ENCODE measurements at places on chromosomes 5 and 9.
A peak's percentile ranks its signal among the peaks of the same experiment; 100 is the strongest.

- DNase-seq: no peak
- H3K27me3 ChIP-seq: no peaks in the 10 kb centered on the region
- H3K4me3 ChIP-seq: no peak overlapping the region
- no peaks in the 10 kb centered on the region for H3K36me3 ChIP-seq
Observed at GRCh38 chr9:136133191-136133958, 14.7 kb upstream of the TMEM250 start.

DNA sequence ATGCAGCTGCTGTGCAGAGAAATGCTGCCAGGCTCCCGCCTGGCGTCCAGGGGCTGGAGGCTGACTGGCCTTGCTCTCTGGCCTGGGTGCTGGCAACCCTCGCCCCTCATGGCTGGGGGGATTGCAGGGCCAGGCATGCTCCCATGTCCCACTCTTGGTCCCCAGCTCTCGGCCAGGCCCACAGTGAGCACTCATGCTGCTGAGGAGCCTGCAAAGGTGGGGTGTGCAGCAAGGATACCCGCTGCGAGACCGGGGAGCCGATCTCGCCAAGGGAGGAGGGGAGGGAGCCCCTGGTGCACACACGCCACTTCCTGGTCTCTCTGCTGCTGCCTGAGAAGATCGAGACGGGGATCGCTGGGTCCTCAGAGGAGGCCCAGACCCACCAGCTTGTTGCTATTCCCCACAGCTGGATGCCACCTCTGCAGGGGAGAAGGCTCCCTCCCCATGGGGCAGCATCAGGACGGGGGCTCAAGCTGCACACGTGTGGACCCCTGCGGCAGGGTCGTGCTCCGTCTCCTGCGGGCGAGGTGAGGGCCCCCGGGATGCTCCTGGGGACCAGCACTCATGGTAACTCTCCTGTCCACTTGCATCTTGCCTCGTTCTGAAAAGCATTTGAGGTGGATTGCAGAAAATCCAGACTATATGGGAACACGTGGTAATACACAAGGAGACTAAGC is 14.3 kb upstream of the CACFD1 start:
- no peak overlapping the region for H3K4me3 ChIP-seq
- no peaks in the 10 kb centered on the region for H3K27me3 ChIP-seq
- H3K27ac ChIP-seq: no peak overlapping the region

- no peaks in the 10 kb centered on the region for H3K4me1 ChIP-seq
- no peaks in the 10 kb centered on the region for H3K36me3 ChIP-seq
- no peak overlapping the region for H3K27ac ChIP-seq
Observed at GRCh38 chr5:177987326-177987725, 8.7 kb downstream of the PROP1 start.

DNA sequence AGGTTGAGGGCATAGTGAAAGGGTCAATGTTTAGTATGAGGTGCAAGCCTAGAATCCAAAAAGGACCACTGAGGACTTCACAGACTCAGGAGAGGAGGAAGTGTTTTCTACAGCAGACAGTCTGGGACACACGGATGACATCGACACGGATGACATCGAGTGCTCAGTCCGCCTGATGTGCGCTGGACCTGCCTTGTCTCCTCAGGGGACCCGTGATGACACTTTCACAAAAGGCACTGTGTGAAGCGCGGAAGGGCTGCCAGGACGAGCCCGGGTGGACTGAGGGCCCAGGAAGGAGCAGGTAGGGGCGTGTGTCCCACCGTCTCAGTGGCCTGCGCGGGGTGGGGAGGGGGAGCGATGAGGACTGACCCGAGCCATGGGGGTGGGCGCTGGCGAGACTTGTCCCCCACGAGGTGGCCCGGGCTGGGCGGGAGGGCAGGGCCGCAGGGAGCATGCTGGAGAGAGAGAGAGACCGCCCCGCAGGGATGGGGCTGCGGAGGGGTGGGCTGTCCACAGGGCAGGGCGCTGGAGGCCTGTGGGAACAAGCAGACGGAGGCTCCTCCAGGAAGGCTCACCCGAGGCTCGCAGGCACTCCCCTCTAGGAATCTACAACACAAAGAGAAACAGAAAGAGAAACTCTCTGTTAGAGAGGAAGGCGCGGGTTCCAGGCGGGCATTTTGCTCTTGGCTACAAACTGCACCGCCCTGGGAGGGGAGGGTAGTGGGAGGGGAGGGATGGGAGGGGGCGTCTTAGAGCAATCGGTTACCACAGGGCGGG is 54.9 kb downstream of the USP20 start:
- no peak overlapping the region for H3K27ac ChIP-seq
- H3K4me3 ChIP-seq: no peak overlapping the region
- no peaks in the 10 kb centered on the region for H3K27me3 ChIP-seq
- H3K4me1 ChIP-seq: peaks cover 10% of the 10 kb centered on the region
- no peak for DNase-seq
- H3K36me3 ChIP-seq: no peaks in the 10 kb centered on the region

DNA sequence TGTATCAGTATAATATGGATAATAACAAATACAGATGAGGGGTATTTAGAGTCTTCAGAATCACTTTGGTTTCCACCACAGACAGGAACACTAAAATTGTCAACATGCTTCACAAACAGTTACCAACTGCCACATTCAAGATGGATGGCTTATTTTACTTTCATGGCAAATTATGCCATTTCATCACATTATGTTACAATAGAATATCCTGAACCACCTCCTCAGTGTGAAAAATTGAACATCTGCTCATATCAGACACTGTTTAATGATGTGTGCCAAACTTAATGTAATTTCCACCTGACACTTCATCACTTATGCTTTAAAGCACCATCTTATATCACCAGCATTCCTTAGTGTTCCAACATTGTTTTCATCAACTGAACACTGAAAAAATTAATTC is 357.4 kb downstream of the KCNN2 start:
- H3K4me3 ChIP-seq: no peak overlapping the region
- H3K27ac ChIP-seq: no peak overlapping the region
- H3K27me3 ChIP-seq: 0 out of 2 replicates have a peak, but pooled peaks cover 5% of the 10 kb centered on the region
- no peak for DNase-seq
- H3K36me3 ChIP-seq: no peaks in the 10 kb centered on the region
- no peaks in the 10 kb centered on the region for H3K4me1 ChIP-seq

DNA sequence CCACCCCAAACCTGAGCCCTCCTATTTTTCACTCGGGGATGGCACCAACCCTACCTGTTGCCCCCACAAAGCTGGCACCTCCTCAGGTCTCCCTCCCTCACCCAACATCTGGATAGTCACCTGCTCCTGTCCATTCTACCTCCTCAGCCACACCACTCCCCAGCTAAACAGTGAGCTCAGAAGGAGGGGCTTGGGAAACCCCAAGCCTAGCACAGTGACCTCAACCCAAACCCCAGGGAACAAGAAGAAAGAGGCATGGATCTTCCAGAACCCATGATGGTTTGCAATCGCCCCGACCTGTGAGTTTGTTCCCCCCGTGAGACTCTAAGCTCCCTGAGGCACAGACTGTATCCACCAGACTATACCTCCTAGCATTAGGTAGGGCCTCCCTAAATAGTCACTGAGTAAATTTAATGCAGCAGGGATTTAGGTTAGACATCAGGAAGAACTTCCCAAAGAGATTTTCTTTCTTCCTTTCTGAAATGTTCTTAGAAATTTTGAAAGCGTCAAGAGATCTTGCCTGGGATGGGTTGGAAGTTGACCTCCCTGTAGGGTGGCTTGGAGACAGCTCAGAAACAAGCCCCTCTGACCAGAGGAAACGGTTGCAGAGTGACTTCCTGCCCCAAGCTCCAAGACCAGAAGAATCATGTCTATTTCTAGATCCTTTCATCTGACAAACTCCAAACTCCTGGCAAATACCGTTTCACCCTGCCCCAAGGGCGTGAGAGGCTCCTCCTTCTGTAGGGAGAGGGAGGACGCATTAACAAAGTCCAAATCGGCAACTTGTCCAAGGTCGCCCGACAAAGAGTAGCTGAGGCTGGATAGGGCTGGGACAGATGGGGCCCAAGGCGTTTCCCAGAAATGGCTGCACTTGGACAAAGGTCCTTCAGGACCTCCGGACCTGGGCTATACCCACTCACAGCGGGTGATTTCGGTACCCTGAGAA is 4.1 kb downstream of the FIBCD1 start:
- no peaks in the 10 kb centered on the region for H3K36me3 ChIP-seq
- no peak overlapping the region for H3K4me3 ChIP-seq
- H3K27me3 ChIP-seq: no peaks in the 10 kb centered on the region
- peaks cover 42% of the 10 kb centered on the region for H3K4me1 ChIP-seq

DNA sequence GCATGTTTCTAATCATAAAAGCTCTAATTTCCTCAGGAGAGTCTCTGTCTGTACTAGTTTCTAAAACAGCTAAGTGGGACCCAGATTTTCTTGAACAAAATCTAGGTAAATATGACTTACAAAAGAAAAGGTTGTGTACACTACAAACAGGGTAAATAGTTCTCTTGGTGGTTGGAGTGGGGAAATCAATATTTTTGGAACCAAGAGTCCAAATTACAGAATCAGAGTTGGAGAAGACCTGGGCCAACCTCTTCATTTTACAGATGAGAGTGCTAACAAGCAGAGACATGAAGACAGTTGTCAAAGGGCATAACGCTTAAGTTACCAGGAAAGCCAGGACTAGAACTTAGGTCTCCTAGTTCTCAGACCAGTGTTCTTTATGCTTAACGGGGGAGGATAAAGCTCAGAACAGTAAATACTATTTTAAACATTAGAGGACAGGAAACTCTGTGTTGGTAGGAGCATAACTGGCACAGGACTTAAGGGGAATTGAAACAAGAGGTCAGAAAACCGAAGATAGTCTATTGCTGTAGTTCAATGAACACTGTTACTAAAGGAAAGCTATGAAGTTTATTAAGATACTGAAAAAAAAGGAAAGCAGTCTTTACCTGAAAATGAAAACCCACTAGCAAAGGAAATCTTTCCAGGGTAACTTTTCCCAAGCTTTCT is 9.3 kb upstream of the GOLGA1 start:
- H3K4me1 ChIP-seq: 0 out of 2 replicates have a peak, but pooled peaks cover 2% of the 10 kb centered on the region
- no peak overlapping the region for H3K4me3 ChIP-seq
- no peaks in the 10 kb centered on the region for H3K27me3 ChIP-seq
- DNase-seq: no peak
- H3K36me3 ChIP-seq: no peaks in the 10 kb centered on the region

DNA sequence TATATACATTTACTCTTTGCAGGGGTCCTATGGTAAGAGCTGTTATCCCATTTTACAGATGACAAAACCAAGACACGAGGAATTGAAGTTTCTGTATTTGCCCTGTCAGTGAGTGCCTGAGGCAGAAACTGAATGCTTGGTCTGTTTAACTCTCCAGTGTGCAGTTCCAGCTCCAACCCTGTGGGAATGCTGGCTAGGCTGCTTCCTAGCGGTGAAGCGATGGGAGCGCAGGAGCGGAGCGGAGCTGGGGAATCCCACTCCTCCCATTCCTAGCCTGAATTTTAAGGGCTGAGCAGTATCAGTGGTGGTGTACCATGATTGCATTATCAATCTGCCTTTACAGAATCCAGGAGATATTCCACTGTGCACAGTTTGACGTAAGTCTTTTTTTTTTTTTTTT is 202.3 kb downstream of the LRRC70 start:
- H3K4me1 ChIP-seq: no peaks in the 10 kb centered on the region
- no peaks in the 10 kb centered on the region for H3K36me3 ChIP-seq
- no peak overlapping the region for H3K27ac ChIP-seq

GRCh38 chr5:154612666-154613065 is 134.6 kb upstream of the HAND1 start:
- no peak overlapping the region for H3K4me3 ChIP-seq
- H3K27me3 ChIP-seq: no peaks in the 10 kb centered on the region
- no peaks in the 10 kb centered on the region for H3K36me3 ChIP-seq
- DNase-seq: no peak
- H3K27ac ChIP-seq: no peak overlapping the region

GRCh38 chr9:126002476-126003350 is 255.5 kb downstream of the PBX3 start:
- no peaks in the 10 kb centered on the region for H3K36me3 ChIP-seq
- no peaks in the 10 kb centered on the region for H3K27me3 ChIP-seq
- H3K4me3 ChIP-seq: no peak overlapping the region
- no peaks in the 10 kb centered on the region for H3K4me1 ChIP-seq
- no peak for DNase-seq
- H3K27ac ChIP-seq: no peak overlapping the region

DNA sequence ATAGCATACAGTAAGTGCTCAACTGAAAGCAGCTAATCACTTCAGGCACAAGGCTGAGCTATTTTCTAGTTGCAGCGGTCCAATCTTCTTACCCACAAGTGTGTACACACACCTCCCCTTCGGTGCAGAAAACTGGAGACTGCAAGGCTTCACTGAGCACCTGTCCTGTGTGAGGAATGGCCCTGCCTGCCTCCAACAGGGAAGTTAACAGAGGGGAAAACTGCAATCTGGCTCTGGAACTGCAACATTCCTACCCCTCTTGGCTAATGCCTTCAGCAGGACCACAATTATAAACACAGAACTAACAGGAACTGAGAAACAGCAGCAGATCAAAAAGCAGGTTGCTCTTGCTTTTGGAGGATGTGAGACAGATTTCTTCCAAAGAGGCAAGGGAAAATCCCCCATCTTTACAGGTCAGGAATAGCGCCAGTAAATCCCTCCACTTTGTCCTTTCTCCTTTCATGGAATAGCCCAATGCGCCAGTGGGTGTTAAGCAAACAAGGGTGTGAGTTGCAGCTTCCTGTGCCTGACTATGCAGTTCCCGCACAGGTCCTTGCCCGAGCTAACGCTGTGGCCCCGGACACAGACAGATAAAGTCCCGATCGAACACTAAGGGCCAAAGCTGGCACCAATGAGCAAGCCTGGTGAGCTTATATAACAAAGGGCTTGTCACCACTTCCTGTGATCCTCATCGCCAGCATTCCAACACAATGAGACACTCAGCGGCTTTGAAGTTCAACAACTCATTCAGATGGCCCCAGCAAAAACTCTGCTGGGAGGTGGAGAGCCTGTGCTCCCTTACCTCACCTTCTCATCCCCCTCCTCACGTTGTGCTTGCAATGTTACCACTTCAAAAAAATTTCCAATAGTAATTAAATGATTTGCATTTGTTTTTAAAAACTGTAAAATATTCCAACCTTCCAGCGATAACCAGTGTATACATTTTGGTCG is 21.5 kb downstream of the SHB start:
- H3K4me3 ChIP-seq: peak overlapping the region; percentile 4
- no peaks in the 10 kb centered on the region for H3K36me3 ChIP-seq
- H3K27me3 ChIP-seq: no peaks in the 10 kb centered on the region
- peaks cover 42% of the 10 kb centered on the region for H3K4me1 ChIP-seq
- H3K27ac ChIP-seq: peak overlapping the region; percentile 83
- DNase-seq: peak; percentile 93

- no peak overlapping the region for H3K27ac ChIP-seq
- peaks cover 5% of the 10 kb centered on the region for H3K4me1 ChIP-seq
- H3K36me3 ChIP-seq: no peaks in the 10 kb centered on the region
- peak; percentile 28 for DNase-seq
- no peak overlapping the region for H3K4me3 ChIP-seq
Observed at GRCh38 chr9:73200694-73201452, 49.2 kb downstream of the ANXA1 start.

- DNase-seq: peak; percentile 63
- no peaks in the 10 kb centered on the region for H3K27me3 ChIP-seq
- H3K4me3 ChIP-seq: peak overlapping the region; percentile 37
- H3K4me1 ChIP-seq: peaks cover 32% of the 10 kb centered on the region
- H3K36me3 ChIP-seq: no peaks in the 10 kb centered on the region
- H3K27ac ChIP-seq: peak overlapping the region; percentile 80
Observed at GRCh38 chr9:136577941-136578625, 32.2 kb upstream of the NOTCH1 start.

GRCh38 chr9:78443946-78444345 is 147.0 kb downstream of the PSAT1 start:
- no peaks in the 10 kb centered on the region for H3K4me1 ChIP-seq
- no peaks in the 10 kb centered on the region for H3K27me3 ChIP-seq
- no peak overlapping the region for H3K4me3 ChIP-seq

Data from HCT116 (cell line).